ENCODE measurements at places on chromosomes 3 and 15. TPM values are rescaled to one million over a fixed set of nuclear protein-coding genes. Genes with fewer than 3 reads are reported as not detected.
A peak's percentile ranks its signal among the peaks of the same experiment; 100 is the strongest.

- no peak overlapping the region for H3K27ac ChIP-seq
- no peaks in the 10 kb centered on the region for H3K36me3 ChIP-seq
Observed at GRCh38 chr3:118785415-118785814, 249.2 kb downstream of the IGSF11 start.

- H3K36me3 ChIP-seq = no peaks in the 10 kb centered on the region
- H3K27ac ChIP-seq = no peak overlapping the region
- H3K4me1 ChIP-seq = peaks cover 10% of the 10 kb centered on the region
- no peaks in the 10 kb centered on the region for H3K27me3 ChIP-seq
- no peak overlapping the region for H3K4me3 ChIP-seq
Observed at GRCh38 chr3:194081826-194082225, 54.1 kb upstream of the HES1 start.

GRCh38 chr3:174102866-174103265 is 705.3 kb downstream of the NLGN1 start:
- no peaks in the 10 kb centered on the region for H3K27me3 ChIP-seq
- H3K36me3 ChIP-seq = no peaks in the 10 kb centered on the region
- DNase-seq = no peak
- H3K4me1 ChIP-seq = no peaks in the 10 kb centered on the region
- H3K4me3 ChIP-seq = no peak overlapping the region

DNA sequence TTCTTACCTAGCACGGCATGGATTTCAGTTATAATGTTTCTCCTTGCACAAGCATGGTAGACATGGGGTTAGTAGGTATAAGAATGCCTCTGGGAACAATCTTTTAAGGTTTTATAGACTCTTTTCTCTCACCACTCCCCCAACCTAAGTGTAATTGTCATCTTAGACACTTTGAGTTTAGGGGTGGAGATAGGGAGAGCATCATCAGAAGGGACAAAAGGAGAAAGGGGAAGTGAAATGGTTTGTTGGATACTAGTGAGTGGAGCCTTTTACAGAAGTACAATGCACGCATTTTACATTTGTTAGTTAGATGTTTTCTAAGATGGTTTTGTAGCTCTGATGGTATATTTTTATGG is 189.2 kb downstream of the TP63 start:
- no peak for DNase-seq
- no peak overlapping the region for H3K27ac ChIP-seq
- no peaks in the 10 kb centered on the region for H3K27me3 ChIP-seq
- H3K36me3 ChIP-seq = no peaks in the 10 kb centered on the region

- H3K4me3 ChIP-seq = peak overlapping the region; percentile 42
- H3K27me3 ChIP-seq = no peaks in the 10 kb centered on the region
- H3K36me3 ChIP-seq = peaks cover 22% of the 10 kb centered on the region
- DNase-seq = no peak
Observed at GRCh38 chr15:68298882-68299381, 21.4 kb downstream of the FEM1B start.

DNA sequence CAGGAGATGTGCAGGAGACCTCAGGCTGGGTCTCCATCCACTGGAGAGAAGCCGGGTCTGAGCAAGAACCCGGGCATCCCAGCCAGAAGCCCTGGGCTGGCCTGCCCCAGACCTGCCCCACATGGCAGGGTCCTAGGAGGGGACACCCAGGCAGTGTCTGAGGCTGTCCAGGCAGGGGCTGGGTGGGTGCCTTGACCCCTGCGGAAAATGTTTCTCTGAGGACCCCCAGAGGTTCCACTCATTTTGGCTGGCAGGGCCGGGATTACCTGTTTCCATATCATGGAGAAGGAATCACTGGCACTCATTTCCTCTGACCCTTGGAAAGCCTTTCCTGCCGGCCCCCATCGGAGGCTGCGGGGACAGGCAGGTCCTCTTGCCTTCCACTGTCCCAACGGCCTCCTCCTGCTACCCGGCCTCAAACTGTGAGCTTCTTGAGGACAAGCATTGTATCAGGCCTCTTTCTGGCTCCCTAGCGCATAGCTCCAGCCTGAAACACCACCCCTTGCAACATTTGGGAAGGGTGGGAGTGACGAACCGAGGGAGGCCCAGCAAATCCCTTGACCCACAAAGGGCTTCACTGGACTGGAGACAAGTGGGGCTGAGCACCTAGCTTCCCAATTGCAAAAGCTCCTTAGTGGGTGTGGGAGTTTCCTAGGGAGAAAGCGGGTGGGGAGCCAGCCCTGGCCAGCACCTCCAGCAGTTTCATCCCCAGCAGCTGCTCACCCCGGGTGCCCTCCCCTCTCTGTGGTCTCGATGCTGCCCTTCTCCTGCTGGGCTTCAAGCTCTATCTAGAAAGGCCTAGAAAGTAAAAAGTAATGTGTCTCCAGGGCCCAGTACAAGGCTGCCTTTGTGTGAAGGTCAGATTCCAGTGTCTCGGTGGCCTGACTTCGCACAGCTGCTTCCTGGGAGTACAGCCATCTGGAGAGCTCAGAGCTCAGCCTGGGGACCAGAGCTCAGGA is 29.7 kb downstream of the ACSBG1 start:
- H3K4me1 ChIP-seq = peaks cover 42% of the 10 kb centered on the region
- H3K36me3 ChIP-seq = no peaks in the 10 kb centered on the region
- H3K27ac ChIP-seq = peak overlapping the region; percentile 70
- DNase-seq = peak; percentile 74
- no peaks in the 10 kb centered on the region for H3K27me3 ChIP-seq

- no peak overlapping the region for H3K4me3 ChIP-seq
- no peak for DNase-seq
- no peak overlapping the region for H3K27ac ChIP-seq
Observed at GRCh38 chr15:91609966-91610365, 243.5 kb upstream of the SLCO3A1 start.

DNA sequence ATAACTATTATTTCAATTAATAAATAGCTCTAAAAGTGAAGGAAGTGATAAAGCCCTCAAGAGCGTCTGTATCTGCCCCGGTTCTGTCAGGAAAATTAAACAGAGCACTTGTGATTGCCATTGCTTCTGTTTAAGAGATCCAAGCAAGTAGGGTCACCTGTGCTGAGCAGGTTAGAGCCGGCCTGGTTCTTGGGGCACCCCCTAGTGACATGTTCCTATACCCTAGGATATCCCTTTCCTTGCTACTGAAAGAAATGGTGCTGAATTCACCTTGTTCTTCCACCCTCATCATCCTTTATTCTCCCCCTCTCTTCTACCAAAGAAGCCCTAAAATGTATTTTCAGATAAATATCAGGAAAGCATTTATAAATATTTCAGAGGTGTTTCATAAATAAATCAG is 323.5 kb downstream of the RORA start:
- no peak overlapping the region for H3K4me3 ChIP-seq
- H3K27ac ChIP-seq = no peak overlapping the region
- no peaks in the 10 kb centered on the region for H3K36me3 ChIP-seq
- no peaks in the 10 kb centered on the region for H3K4me1 ChIP-seq

DNA sequence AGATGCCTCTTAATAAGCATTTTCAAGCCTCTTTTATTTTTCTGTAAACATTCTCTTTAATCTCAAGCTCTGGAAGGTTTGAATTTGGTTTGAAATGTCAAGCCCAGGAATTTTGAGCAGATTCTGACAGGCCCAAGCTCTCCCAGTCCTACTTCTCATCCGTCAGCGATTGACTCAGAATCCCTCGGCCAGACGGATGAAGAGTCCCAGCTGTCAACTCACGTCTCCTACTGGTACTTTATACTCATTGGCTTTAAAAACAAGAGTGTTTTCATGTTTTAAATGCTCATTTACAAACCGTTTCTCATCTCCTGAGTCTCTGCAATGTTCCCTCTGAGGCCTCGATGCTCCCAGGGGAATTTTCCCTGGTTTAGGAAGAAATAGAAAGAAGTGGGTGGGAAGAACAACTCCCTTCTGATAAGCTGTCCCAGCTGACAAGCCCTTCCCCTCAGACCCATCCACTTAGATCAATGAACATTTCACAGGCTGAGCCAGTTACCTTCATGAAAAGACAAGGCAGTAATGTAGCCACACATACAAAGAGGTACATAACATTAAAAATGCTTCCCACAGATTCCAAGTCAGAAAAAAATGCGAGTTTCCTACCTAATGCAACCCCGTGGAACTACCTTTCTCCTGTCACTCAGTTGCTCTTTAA is 478.2 kb upstream of the DPH6 start:
- DNase-seq = no peak
- H3K4me3 ChIP-seq = no peak overlapping the region
- H3K27ac ChIP-seq = no peak overlapping the region
- H3K27me3 ChIP-seq = no peaks in the 10 kb centered on the region
- H3K36me3 ChIP-seq = no peaks in the 10 kb centered on the region

DNA sequence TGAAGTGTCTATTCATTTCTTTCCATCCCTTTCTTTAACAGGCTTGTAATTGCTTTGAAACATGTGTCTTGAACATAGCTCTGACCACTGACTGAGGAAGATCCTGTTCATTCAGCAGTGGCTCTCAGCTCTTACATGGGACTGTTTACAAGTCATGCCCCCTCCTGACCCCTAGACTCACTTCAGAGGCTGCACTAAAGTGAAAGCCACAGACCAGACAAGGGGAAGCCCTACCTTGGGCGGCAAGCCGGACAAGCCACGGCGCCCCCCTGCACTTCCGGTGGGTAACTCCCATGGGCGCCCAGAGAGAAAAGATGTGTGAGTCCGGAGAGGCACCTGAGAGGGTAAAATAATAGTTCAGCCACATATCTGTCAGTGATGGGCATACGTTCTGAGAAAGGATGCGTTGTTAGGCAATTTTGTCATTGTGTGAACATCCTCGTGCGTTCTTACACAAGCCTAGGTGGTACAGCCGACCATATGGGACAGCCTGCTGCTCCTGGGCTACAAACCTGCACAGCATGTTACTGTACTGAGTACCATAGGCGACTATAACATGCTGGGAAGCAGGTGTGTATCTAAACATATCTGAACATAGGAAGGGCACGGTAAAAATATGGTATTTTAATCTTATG is 116.2 kb downstream of the CHSY1 start:
- H3K4me1 ChIP-seq = no peaks in the 10 kb centered on the region
- no peak overlapping the region for H3K4me3 ChIP-seq
- H3K27ac ChIP-seq = no peak overlapping the region
- H3K27me3 ChIP-seq = no peaks in the 10 kb centered on the region

DNA sequence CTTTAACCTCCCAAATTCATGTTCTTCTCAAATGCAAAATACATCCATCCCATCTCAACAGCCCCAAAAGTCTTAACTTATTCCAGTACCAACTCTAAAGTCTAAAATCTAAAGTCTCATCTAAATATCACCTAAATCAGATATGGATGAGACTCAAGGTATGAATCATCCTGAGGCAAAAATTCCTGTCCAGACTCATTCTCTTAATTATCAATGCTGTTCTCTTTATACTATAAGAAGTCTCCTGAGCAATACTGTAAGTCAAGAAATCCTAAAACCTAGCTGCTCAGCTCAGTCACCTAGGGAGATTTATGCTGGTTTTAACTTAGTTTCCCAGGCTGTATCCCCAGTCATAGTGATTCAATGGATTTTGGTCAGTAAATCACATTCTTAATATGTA is 11.1 kb downstream of the RAD18 start:
- H3K27me3 ChIP-seq = no peaks in the 10 kb centered on the region
- DNase-seq = no peak
- H3K4me3 ChIP-seq = no peak overlapping the region
- no peak overlapping the region for H3K27ac ChIP-seq
- no peaks in the 10 kb centered on the region for H3K36me3 ChIP-seq

- no peaks in the 10 kb centered on the region for H3K27me3 ChIP-seq
- H3K36me3 ChIP-seq = no peaks in the 10 kb centered on the region
- no peak overlapping the region for H3K4me3 ChIP-seq
- no peak for DNase-seq
- no peak overlapping the region for H3K27ac ChIP-seq
Observed at GRCh38 chr3:132198516-132198915, 118.7 kb upstream of the ACP3 start.

DNA sequence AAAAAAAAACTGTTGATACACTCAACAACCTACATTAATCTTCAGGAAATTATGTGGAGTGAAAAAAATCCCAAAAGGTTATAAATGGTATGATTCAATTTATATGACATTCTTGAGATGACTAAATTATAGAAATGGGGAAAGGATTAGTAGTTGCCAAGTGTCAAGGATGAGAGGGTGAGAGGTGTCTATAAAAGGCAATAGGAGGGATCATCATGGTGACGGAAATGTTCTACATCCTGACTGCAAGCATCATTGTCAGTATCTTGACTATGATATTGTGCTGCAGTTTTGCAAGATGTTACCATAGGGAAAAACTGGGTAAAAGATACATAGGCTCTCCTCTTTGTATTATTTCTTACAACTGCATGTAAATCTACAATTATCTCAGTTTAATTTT is 125.6 kb downstream of the FRMD5 start:
- no peaks in the 10 kb centered on the region for H3K27me3 ChIP-seq
- H3K4me1 ChIP-seq = no peaks in the 10 kb centered on the region
- H3K36me3 ChIP-seq = no peaks in the 10 kb centered on the region

- no peak for DNase-seq
- H3K4me1 ChIP-seq = peaks cover 10% of the 10 kb centered on the region
- H3K4me3 ChIP-seq = no peak overlapping the region
- no peak overlapping the region for H3K27ac ChIP-seq
- peaks cover 40% of the 10 kb centered on the region for H3K36me3 ChIP-seq
- no peaks in the 10 kb centered on the region for H3K27me3 ChIP-seq
Observed at GRCh38 chr3:184311633-184312032, 2.8 kb upstream of the EIF4G1 start.

DNA sequence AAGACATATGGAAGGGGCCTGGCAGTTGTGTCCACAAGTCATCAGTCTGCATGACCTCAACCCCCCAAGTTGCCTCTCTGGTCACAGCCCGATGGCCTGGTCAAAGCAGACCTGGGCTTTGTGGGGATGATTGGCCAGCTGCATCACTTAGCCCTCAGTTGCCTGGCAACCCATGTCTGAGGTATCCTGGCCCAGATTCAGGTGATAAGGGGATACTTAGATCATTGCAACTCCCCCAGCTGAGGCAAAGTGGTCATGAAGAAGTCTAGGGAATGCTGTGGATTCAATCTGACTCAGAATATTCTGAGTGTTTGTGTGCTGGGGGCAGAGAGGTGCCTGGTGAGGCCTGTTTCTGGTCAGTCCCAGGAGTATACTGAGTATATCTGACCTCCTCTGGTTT is 5.0 kb downstream of the GPR156 start:
- H3K27ac ChIP-seq = no peak overlapping the region
- H3K36me3 ChIP-seq = no peaks in the 10 kb centered on the region
- peaks cover 6% of the 10 kb centered on the region for H3K4me1 ChIP-seq
- DNase-seq = no peak

GRCh38 chr3:168984872-168985271 is 678.6 kb downstream of the MECOM start:
- H3K4me1 ChIP-seq = no peaks in the 10 kb centered on the region
- no peaks in the 10 kb centered on the region for H3K36me3 ChIP-seq
- no peaks in the 10 kb centered on the region for H3K27me3 ChIP-seq
- no peak overlapping the region for H3K27ac ChIP-seq

- H3K4me1 ChIP-seq = no peaks in the 10 kb centered on the region
- no peak overlapping the region for H3K4me3 ChIP-seq
- H3K36me3 ChIP-seq = no peaks in the 10 kb centered on the region
- DNase-seq = no peak
- H3K27ac ChIP-seq = no peak overlapping the region
- H3K27me3 ChIP-seq = no peaks in the 10 kb centered on the region
Observed at GRCh38 chr3:177279118-177279815, 82.0 kb upstream of the TBL1XR1 start.

GRCh38 chr3:196073255-196073753 is 8.6 kb downstream of the TFRC start:
- no peak for DNase-seq
- H3K27me3 ChIP-seq = no peaks in the 10 kb centered on the region
- H3K4me3 ChIP-seq = no peak overlapping the region
- H3K36me3 ChIP-seq = peaks cover 91% of the 10 kb centered on the region
- peaks cover 5% of the 10 kb centered on the region for H3K4me1 ChIP-seq

Gene CFAP100
- not detected for polyA plus RNA-seq

Gene GLT8D1
- 16.6 TPM for polyA plus RNA-seq

Gene NCKIPSD
- polyA plus RNA-seq = 6.0 TPM

Gene TM4SF18
- polyA plus RNA-seq = 3.4 TPM

Gene LMAN1L
- not detected for polyA plus RNA-seq

Gene DPPA2
- polyA plus RNA-seq = not detected

Gene PAQR5
- 0.09 TPM for polyA plus RNA-seq

Gene CCR2
- 0.10 TPM for polyA plus RNA-seq

Gene ST8SIA2
- not detected for polyA plus RNA-seq

Gene CADM2
- 6.5 TPM for polyA plus RNA-seq
